SW 1271 (cell line): ENCODE measurements at places on chromosomes 2 and 18.

- no peak for DNase-seq
Measured at GRCh38 chr2:221255862-221256261, 316.2 kb downstream of the EPHA4 start.

- no peak for DNase-seq
Measured at GRCh38 chr18:23573626-23574431, 12.5 kb downstream of the NPC1 start.

- no peak for DNase-seq
Measured at GRCh38 chr2:20702563-20702962, 35.6 kb downstream of the GDF7 start.

- DNase-seq: no peak
Measured at GRCh38 chr18:29157057-29157780, 980.3 kb upstream of the CDH2 start.

- no peak for DNase-seq
Measured at GRCh38 chr2:40332191-40332826, 119.6 kb downstream of the SLC8A1 start.

GRCh38 chr2:73870084-73870483, 22.7 kb upstream of the ACTG2 start:
- DNase-seq: no peak

DNA sequence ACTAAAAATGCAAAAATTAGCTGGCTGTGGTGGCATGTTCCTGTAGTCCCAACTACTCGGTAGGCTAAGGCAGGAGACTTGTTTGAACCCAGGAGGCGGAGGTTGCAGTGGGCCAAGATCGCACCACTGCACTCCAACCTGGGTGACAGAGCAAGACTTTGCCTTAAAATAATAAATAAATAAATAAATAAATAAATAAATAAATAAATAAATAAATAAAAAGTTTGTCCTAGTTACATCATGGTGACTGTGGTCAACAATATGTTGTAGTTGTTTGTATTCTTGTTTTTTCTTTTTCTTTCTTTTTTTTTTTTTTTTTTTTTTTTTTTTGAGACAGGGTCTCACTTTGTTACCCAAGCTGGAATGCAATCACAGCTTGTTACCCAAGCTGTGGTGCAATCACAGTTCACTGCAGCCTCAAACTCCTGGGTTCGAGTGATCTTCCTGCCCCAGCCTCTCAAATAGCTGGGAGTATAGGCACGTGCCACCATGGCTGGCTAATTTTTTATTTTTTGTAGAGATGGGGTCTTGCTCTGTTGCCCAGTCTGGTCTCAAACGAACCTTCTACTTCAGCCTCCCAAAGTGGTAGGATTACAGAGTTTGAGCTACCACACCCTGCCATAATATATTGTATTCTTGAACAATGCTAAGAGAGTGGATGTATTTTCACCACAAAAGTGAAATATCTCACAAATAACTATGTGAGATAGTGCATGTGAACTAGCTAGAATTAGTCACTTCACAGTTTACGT, 185.0 kb downstream of the PHLPP1 start:
- no peak for DNase-seq

- DNase-seq: no peak
Measured at GRCh38 chr18:42351455-42351854, 396.4 kb downstream of the PIK3C3 start.

DNA sequence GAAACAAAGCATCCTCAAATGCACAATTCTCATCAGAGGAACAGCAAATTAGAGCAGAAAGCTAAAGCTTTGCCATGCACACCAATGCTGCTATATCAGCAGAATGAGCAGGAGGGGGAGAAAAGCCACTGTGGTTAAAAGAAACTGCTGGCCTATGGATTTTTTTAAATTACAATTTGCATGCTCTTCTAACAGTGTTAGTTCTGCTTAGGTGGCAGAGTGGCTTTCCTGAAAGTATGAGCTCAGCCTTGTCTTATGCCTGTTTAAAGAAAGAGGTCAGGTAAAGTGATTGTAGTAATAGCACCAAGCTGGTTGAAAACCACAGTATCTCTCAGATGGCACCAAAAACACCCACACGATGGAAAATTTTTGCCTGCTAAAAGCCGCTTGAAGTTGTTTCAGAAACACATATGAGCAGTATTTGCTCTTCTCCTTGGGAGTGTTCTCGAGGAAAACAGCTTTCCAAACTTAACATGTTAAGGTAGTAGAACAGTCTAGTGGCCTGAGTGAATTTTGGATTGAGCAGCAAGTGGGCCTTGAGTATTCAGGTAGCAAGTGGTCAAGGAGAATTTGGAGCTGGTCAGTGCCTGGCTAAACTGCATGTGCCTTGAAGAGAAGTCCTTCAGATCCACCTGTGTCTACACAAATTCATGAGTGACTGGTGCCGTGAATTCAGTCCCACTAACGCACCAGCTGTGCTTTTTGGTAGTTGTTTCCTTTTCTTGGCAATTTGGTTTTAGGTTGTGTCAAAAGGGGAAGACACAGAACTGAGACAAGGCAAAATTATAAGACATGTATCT, 19.6 kb upstream of the NDUFV2 start:
- DNase-seq: no peak

DNA sequence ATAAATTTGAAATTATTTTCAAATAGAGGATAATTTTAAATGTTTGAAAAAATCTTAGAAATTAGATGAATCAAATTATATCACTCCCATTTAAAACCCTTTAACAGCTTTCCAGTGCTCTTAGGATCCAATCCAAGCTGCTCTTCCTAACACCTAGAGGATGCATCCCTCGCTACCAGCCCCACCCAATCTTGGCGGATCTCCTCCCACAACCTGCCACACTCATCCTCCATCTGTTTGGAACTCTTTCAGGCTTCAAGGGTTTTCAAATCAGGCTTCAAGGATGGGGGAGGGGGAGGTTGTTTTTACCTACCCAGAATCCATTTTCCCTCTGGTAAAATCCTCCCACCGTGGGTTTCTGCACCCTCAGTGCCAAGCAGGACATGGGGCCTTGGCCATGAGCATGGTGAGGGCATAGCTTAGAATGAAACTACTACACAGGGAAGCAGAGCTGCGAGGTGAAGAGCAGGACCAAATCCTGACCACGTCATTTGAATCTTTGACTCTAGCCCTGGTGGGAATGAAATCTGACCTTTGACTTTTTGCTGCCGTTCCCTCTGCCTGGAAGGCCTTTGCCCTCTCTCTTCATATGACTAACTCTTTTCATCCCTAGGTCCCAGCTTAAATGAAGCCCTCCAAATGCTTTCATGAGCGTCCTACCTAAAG, 113.0 kb upstream of the MAPRE2 start:
- DNase-seq: no peak

GRCh38 chr2:24123195-24123921, at the start of the genes FAM228B and PFN4:
TSS of gene FAM228B (plus strand) at chr2:24123469. CDS start at chr2:24124362, 893 bp downstream.
TSS of gene PFN4 (minus strand) at chr2:24123334. CDS start at chr2:24122535, 799 bp downstream.
- peak; percentile 83 for DNase-seq

GRCh38 chr2:233255151-233255550, 3.7 kb downstream of the ATG16L1 start:
- DNase-seq: no peak

DNA sequence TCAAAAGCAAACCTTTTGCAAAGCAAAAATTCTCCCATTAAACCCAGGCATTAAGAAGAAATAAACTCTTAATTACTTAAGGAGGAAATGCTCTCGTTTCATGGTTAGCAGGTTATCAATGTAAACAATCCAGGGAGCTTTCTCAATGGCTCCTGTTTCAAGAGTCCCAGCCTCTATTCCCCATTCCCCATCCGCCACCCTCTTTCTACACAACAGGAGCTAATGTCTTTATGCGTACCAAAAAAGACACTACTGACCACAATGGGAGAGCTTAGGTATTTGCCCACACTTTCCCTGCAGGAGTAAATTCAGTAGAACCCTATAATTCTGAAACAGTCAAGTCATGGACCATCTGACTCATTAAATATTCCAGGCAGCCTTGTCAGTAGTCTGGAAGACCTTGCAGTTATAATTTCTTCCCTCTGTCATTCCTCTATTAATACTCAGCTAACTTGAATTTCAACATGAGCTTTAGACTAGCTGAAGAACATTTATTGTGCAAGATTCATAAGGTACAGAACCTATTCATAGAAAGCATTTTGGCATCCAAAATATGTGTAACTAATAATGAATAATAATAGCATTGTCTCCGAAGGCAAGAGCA, 48.6 kb downstream of the SLC8A1 start:
- no peak for DNase-seq

- DNase-seq: no peak
Measured at GRCh38 chr2:71157124-71157793, 26.8 kb downstream of the MPHOSPH10 start.

DNA sequence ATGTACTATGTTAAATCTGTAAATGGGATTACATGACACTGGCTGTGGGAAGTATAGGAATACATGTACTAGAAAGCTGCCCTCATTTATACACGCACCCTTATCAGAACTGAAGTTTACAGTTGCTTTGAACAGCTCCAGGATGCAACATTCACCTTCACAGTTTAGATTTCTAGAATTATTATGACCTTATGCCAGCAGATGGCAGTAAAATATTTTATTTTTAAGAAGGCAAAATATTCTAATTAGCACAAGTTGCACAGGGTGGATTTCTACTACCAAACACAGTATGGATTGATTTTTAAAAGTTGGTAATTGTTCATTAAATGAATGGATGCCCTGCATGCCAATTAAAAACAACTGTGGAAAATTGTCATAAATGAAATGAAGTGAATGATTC, 670.4 kb downstream of the KCNJ3 start:
- no peak for DNase-seq

- DNase-seq: no peak
Measured at GRCh38 chr2:222861411-222862105, 722 bp downstream of the ACSL3 start.

DNA sequence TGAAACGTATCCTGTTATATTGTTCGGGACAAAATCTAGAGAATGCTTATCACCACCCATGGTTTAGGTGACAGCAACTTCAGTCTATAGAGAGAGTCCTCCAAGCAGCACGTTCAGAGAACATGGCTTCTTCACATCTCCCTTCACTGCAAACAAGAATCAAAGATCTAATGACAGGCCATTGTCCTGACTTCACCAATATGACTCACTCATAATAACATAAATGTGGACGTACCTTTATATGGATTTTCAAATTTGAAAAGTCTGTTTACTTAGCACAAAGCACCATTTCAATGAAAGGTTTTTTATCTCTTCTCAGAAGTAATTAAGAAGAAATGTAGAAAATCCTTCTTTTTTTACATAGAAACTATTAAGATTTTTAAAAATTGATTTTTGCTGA, 46.7 kb downstream of the KLF7 start:
- DNase-seq: no peak

DNA sequence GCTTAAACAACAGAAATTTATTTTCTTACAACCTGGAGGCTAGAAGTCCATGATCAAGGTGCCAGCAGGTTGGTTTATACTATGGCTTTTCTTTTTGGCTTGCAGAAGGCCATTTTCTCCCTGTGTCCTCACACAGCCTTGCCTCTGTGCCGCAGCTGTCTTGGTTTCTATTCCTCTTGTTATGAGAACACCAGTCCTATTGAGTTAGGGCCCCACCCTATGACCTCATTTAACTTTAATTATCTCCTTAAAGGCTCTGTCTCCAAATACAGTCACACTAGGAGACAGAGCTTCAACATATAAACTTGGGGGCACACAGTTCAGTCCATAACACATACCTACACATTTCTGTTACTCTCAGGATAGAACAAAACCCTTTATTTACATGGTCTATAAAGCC, 17.3 kb upstream of the RHOB start:
- DNase-seq: no peak

- no peak for DNase-seq
Measured at GRCh38 chr2:48330430-48330829, 199.5 kb upstream of the STON1 start.

- no peak for DNase-seq
Measured at GRCh38 chr2:175690113-175690837, 311.8 kb downstream of the LNPK start.

DNA sequence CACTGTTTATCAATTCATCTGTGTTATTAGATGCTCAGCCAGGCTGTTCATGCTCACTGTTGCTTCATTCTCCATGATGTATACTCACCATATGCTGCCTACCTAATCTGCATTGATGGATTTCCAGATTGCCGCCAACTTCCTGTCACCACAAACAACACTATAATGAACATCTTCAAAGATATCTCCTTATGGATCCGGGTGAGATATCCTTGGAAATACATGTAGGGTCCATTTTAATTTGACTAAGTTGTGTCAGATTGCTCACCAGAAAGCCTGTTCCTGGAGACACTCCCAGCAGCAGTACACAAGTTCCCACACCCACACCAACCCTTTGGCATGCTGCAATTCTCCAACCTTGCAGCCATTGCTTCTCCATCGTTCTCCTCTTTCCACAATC, 547.5 kb upstream of the TNP1 start:
- no peak for DNase-seq

GRCh38 chr2:235768606-235769005, 274.8 kb downstream of the AGAP1 start:
- no peak for DNase-seq

DNA sequence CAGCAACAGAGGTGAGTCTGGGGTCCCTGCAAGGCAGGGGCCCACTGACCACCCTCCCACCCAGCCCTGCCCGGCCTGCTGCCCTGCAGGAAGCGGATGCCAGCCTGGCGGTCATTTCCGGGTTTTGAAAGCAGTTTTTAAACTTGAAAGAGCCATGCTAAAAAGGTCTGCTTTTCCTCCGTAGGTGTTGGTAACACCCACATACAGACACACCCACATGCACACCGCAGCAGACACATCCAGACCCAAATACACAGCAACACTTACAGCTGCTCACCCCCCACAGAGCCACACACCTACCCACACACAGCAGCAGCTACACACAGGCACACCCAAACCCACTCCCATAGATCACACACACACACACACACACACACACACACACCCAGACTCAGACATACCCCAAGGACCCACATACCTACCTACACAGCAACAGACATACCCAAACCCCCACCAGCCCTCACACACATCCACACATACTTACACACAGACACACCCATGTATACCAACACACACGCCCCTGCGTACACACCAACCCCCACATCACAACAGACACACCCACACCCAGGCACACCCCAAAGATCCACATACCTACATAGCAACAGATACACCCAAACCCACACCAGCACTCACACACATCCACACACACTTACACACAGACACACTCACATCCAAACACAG, 7.6 kb downstream of the ZFP36L2 start:
- no peak for DNase-seq

GRCh38 chr2:15159751-15160177, 401.4 kb downstream of the NBAS start:
- peak; percentile 24 for DNase-seq
